Esophagus squamous epithelium (tissue), 5 donors: ENCODE measurements at places on chromosomes 16 and 17.
A peak's percentile ranks its signal among the peaks of the same experiment; 100 is the strongest.

DNA sequence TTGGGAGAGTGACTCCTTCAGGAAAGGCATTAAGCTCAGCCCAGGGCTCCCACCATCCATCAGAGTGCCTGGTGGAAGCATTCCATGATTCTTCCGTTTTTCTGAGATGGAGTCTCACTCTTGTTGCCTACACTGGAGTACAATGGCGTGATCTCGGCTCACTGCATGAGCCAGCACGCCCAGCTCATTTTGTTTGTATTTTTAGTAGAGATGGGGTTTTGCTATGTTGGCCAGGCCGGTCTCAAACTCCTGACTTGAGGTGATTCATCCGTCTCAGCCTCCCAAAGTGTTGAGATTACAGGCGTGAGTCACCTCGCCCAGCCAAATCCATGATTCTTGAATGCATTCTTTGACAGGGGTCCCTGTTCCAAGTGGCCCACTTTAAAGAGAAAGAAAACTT is 23.1 kb downstream of the MIS12 start:
- no peak for DNase-seq

DNA sequence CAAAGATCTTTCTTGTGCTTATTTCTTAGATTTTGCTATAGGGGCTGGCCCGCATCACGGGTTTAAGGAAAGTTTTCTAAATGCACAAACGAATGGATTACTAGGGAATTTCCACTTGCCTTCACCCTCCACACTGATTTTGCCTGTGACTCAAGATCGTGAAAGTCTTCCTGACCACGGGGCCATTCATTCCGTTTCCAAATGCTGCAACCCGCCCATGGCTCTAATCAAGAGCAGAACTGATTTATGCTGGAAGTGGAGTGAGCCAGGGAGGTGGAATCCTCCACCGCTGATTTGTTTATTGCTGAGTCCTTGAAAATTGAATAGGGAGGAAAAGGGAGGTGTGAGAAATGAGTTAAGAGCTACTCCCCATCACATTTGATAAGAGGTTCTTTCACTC is 52.4 kb downstream of the CA10 start:
- no peak for DNase-seq

DNA sequence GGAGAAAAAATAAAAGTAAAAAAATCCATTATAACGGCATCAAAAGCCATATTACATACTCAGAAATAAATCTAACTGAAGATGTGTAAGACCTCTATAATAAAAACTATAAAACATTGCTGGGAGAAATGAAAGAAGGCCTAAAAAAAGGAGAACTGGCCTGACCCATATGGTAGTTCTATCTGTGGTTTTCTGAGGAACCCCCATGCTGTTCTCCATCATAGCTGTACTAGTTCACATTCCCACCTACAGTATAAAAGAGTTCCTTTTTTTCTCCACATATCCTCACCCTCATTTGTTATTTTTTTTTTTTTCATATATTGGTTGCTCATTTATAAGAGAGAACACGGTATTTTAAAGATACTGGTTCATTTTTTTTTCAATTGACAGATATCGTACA is 191.8 kb downstream of the STX8 start:
- no peak for DNase-seq

- DNase-seq: no peak
Observed at GRCh38 chr17:73091410-73091769, 1.1 kb downstream of the SLC39A11 start.

GRCh38 chr17:43591779-43592562 is 45.8 kb upstream of the ETV4 start:
- DNase-seq: no peak

DNA sequence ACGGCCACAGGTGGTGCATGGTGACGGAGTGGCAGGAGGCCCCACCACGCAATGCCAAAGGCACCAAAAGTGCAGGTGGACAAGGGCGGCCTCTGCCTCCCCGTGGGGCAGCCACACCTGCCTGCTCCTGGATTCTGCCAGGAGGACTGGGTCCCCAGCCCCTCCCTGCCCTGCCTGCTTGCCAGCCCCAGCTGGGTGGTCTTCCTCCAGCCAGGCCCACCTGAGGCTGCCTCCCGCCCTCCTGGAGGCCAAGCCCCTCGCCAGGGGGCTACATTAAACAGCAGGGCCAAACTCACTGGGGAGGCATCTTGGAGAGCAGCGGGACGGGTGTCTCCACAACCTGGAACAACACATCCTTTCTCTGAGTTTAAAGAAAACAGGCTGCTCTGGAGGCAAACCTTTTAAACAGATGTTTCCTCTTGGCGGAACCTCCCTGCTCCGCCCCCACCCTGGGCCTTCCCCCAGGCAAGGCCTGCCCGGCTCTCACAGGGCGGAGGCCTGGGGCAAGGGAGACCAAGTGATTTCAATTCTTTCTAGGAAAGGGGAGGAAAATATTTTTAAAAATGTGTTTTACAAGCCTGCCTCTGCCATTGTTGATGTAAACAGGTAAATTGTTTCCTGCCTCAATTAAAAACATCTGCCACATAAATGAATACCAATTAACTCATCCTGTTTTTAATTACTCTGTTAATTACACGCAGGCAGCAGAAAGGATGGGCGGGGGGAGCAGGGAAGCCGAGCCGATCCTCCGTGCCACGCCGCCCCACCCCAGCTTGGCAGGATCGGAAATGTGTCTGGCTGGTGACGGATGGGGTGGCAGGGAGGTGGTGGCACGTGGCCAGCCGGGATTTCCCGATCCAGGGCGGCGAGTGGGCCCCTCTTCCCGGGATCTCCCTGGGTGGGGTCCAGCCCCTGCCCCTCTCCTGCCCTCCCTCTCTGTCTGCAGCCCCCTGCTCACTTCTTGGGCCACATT is 54.4 kb upstream of the PABPN1L start:
- no peak for DNase-seq

- DNase-seq: peak; percentile 49
Observed at GRCh38 chr16:84819644-84820304, at the start of gene CRISPLD2. CRISPLD2 (plus strand) TSS chr16:84819985; CDS start chr16:84838496, 18,511 bp downstream.

DNA sequence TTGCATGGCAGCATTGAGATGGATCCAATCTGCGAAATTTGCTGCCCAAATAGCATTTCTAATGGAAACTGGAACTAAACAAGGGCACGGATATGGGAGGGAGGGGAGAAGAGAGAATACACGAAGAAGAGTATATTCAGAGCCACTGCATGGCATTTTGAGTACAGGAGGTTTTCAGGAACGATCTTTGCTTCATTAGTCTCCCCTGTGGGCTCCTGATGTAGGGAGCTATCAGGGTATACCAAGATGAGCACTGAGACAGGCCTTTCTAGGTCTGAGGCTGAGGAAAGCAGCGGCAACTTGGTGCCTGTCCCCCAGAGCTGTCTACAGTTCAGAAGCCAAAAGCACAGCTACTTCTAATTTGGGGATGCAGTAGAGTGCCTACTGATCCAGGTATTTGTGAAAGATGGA is 257.7 kb upstream of the PMFBP1 start:
- DNase-seq: no peak

- no peak for DNase-seq
Observed at GRCh38 chr16:84618581-84619460, 943 bp upstream of the COTL1 start.

GRCh38 chr17:22669721-22670120 is 977.4 kb downstream of the KCNJ18 start:
- no peak for DNase-seq

GRCh38 chr17:17356149-17356930 is 53.2 kb downstream of the NT5M start:
- DNase-seq: no peak

DNA sequence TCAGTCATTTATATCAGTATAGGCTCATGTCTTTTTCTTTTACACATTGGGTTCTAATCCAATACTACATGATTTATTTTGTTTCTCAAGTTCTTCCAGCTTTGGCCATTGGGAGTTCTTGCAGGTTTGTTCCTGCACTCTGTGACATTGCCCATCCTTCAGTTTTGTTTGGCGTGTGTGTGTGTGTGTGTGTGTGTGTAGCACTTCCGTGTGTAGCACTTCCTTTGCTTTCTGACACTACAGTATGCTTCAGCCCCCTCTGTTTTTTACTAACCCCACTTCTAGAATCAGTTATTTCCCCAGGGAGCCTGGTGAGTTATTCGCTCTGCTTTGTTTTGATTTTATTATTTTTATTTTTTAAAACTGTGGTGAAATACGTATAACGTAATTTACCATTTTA is 75.6 kb upstream of the LGALS9 start:
- no peak for DNase-seq

- no peak for DNase-seq
Observed at GRCh38 chr16:3113765-3114479, 1.5 kb downstream of the ZNF205 start.

GRCh38 chr16:88869673-88869980 is 3.2 kb upstream of the PABPN1L start:
- no peak for DNase-seq

DNA sequence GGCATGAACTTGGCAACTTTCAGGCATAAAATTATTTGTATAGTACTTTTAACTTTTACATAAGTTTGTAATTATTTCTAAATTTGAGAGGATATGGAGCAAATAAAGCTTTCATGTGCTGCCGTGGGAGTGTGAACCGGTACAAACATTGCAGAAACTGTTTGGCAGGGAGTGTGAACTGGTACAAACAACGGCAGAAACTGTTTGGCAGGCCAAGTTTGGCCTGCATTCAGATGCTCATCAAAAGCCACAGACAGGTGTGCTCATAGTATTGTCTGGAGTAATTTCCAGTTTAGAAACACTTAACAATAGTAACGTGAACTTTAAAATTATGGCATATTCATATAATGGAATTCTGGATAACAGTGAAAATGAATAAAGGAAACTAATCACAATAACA is 73.8 kb upstream of the ATP2A3 start:
- no peak for DNase-seq

- DNase-seq: no peak
Observed at GRCh38 chr17:71192039-71192555, 928.7 kb upstream of the SOX9 start.
